Stimulated activated CD8-positive, alpha-beta memory T cell treated with anti-CD3 and anti-CD28 coated beads, Interleukin-7, amount 100 ng/mL, for 1 hour (primary cell): ENCODE measurements at places on chromosomes 12 and 14.

DNA sequence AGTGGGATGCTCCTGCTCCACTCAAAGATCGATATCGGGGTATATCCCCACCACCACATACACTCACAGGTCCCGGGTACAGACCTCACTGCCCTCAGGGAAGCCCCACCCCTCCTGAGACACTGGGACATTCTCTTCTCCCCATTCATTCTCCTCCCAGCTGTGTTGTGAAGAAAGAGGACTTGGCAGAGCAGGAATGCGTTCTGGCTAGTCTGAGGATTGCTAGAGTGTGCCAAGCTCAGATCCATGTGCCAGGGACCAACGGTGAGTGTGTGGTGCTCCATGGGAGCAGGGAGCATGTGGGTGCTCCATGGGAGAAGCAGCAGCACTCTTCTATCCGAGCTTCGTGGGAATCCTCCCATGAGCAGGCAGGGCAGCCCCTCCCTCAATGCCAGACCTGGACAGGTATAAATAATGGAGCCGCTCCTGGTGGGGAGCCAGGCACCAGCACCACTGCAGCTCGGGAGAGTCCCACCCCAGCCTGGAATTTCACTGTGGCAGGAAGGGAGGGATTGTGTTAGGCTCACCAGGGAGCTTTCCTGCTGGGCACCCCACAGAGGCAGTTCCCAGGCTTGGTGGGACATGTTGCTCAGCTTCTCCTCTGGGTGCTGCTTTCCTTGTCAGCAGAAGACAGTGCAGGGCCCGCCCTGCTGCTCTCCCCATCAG lies 2.3 kb upstream of the KRT5 start:
- DNase-seq = no peak

DNA sequence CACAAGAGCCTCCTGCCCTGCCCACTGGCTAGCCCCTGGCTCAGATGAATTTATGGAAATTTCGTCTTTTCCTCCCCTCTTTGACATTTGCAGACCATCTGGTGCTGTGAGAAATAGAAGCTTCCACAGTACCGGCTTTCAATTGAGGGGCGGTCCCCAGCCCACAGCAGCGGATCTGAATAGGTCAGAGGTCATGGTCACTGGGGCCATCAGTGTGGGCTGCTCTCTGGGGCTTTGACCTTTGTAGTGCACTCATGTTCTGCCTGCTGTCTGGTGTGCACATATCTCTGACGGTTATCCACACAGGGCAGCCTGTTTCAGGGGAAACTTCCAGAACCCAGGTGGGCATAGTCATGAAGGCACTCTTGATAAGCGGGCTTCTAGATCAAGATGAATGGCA lies 2.5 kb upstream of the RFLNA start:
- DNase-seq = no peak

DNA sequence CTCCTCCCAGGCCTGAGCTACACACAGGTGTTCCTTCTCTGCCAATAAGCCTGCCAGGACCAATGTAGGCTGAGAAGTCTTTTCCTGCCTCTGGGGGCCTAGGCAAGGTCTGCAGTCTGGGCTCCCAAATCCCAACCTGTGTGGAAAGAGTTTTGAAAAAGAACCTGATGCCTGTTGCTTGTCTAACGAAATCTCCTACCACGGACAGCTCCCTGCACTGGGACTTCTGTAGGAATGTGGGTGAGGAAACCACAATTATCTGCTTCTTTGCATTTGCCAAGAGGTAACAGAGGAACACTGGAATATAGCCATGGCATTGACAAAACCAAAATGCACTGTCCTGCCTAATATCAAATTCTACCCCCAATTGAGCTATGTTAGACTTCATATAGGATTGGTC lies 877.0 kb upstream of the TMEM132C start:
- no peak for DNase-seq

DNA sequence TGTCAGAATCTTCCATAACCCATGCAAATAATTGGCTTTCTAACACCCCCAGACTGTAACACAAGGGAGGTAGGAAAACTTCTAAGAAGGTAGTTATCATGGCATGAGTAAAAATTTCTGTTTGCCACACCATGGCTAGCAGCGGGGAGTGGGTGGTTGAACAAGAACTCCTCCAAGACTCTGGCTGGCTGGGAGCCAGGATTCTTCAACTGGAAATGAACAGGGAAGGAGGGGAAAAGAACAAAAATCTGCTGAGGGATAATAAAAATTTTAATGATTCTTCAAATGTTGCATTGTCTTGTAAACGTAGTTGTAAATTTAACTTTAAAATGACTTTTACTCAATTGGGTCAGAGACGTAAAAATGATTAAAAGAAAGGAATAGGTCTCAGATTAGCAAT lies 78.9 kb downstream of the AKAP6 start:
- DNase-seq = no peak

- DNase-seq = no peak
Observed at GRCh38 chr14:103029936-103030335, 27.4 kb downstream of the CDC42BPB start.

GRCh38 chr14:21003788-21004346 lies 4.8 kb downstream of the SLC39A2 start:
- DNase-seq = no peak

DNA sequence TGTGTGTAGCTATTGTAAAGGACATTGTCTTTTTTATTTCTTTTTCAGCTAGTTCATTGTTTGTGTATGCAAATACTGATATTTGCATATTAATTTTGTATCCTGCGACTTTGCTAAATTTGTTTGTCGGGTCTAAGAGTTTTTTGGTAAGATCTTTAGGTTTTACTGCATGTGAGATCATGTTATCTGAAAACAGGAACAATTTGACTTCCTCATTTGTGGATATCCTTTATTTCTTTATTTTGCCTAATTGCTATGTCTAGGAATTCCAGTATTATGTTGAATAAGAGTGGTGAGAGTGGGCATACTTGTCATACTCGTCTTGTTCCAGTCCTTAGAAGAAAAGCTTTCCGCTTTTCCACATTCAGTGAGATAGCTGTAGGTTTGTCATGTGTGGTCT lies 28.8 kb downstream of the SIX4 start:
- no peak for DNase-seq

GRCh38 chr12:7109572-7109920 lies 532 bp upstream of the C1RL start:
- DNase-seq = no peak

- peak; percentile 99 for DNase-seq
Observed at GRCh38 chr12:53380104-53380793, at the start of gene SP1. SP1 (plus strand) TSS chr12:53380176; CDS start chr12:53380292, 116 bp downstream.

DNA sequence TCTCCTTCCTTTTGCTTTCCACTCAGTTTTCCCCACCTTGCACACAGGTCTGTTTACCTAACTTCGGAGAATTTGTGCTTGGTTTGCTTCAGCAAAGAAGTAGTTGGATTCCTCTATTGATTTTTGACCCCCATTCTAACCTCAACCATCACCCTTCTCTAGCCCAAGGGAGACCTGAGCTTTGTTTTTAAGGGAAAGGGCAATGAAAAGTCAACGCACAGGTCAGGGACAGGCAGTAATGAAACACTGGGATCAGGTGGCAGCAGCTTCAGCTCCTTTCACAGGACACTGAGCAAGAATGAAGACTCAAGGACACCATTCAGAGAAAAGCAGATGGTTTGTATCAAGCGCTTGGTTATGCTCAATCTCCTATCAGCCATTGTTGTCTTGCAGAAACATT lies 46.9 kb upstream of the KRR1 start:
- DNase-seq = no peak

DNA sequence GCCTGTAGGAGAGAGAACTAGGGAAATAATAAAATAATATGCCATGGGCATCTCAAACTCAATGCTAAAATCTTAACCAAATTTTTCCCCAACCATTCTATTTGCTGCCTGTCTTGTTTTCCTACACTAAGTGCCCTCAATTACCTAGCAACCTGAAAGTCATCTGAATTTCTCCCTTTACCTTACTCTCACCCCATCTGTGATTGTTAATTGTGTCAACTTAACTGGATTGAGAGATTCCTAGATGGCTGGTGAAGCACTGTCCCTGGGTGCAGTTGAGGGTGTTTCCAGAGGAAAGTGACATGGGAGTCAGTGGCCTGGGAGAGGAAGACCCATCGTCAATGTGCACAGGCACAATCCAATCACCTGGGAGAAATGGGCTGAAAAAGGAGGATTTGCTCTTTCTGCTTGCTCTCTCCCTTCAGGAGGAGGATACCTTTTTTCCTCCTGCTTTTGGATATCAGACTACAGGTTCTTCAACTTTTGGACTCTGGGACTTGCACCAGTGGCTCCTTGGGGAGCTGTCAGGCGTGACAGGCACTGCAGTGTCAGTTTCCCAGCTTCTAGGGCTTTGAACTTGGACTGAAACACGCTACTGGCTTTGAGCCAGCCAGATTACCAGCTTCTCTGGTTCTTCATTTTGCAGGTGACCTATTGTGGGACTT lies 100.1 kb downstream of the PPP1R12A start:
- no peak for DNase-seq

- DNase-seq = no peak
Observed at GRCh38 chr12:67211029-67211428, 58.1 kb upstream of the CAND1 start.

DNA sequence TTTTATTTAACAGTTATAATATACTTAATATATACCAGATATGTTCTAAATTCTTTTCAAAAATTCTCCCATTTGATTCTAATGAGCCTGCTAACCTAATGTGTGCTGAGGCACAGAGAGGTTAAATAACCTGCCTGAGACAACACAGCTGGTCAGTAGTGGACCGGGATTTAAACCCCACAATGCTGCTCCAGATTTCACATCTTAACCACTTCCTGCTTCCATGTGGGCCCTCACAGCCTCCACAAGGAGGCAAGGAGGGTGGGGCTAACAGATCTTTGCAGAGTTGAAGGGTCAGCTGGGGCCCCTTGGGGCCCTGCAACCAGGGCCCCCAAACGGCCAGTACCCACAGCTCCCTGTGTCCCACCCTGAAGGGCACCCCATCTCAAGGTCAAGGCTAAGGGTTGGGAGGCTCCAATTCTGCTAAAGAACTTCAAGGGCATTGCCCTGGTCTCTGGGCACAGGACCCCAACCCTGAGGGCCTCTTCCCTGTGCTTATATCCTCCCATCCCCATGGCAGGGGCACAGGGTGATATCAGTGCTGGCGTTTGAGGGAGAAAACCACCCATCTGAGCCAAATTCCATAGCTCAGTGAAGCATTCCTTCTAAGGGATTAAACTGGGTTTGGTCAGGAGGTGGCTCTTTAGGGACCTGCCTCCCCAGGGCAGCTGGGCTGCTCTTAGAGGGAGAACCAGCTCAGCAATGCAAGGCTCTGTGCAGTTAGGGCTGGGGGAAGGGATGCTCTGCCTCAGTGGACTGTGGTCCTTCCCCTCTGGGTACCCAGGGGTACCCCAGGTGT lies 2.2 kb downstream of the KRT80 start:
- no peak for DNase-seq

DNA sequence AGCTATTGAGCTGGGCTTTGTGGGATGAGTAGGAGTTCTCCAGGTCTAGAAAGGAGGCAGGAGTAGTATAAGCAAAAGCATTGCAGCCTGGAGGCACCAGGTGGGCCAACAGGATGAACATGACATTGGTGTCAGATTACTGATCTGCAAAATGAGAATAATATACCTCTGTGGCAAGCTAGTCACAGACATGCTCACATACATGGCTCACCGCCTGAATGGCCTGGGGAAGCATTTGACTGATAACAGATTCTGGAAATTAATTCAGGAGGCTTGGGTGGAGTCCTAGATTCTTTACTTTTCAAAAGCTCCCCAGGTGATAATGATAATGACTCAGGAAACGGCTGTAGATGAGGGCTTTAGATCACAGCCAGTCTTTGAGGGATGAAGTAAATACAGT lies 709 bp downstream of the TCL1B start:
- DNase-seq = no peak

DNA sequence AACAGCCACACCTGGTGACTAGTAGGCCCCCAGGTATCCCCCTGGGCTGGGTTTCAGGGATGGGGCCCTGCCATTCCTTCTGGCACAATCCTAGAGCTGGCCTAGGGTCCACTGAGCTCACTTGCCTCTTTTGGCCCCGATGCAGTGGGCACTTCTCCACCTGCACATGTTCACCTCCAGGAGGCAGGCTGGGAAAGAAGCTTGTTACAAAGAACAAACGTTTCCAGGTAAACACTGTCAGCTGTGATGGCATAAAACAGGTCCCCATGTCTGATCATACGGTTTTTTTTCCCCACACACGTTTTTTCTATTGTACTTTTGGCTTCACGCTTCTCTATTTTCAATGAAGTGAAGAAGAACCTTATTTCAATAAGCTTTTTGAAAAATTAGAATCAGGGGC lies 15.8 kb upstream of the HVCN1 start:
- no peak for DNase-seq

GRCh38 chr14:52338051-52338681 lies 24.1 kb downstream of the PTGER2 start:
- no peak for DNase-seq

DNA sequence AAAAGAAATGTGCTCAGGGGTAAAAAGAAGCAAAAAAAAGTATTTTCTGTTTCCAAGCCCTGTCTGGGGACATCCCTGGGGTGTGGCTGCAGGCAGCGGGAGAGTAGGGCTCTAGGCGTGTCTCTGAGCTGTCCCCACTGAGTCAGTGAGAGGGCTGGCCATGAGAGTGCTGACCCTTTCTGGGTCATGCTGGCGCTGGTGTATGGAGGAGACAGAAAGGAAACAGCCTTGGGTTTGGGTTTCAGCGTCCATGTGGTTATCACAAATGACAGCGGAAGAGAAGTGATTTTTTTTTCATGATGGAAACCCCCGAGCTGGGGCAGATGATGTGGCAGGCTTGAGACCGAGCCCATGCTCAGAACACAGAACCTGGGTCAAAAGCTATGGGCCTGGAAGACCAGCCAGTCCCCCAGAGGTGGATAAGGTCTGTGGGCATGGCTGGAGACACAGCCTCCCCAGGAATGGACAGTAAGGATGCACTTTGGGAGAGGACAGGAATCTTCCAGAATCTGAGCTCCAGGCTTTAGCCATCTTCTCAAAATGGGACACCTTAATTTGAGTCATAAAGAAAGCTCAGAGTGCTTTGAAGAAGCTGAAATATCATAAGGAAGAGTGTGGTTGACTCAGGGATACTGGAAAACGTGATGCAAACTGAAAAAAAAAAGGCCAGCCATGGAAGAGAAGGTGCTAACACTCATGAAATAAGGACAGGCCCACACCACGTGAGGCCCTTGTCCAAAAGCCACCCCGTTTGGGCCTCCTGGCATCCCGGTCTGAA lies 36.2 kb downstream of the SYNE3 start:
- no peak for DNase-seq

GRCh38 chr14:33938131-33938949 lies 12.5 kb downstream of the EGLN3 start:
- no peak for DNase-seq

- DNase-seq = no peak
Observed at GRCh38 chr12:53754633-53755264, 3.0 kb upstream of the CISTR start.

- no peak for DNase-seq
Observed at GRCh38 chr14:49194067-49194466, 392.1 kb downstream of the RPS29 start.
